ENCODE measurements at places on chromosomes 5 and 9.
A peak's percentile ranks its signal among the peaks of the same experiment; 100 is the strongest.

DNA sequence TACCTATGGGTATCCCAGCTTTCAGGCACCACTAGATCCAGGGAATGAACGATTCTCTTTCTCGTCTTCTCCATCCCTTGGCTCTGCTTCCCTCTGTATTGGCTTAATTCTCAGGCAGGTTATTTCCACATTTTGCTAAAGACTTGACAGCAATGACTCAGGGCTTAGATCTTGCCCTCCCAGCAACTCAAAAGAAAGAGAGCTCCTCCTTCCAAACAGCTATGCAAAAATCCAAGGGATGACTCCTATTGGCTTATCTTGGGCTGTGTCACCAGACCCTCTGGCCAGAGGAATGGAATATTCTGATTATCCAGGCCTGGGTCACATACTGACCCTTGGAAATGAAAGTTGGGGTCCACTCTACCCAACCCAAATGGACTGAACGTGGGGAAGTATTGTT lies 270.2 kb downstream of the NTRK2 start:
- DNase-seq = no peak

DNA sequence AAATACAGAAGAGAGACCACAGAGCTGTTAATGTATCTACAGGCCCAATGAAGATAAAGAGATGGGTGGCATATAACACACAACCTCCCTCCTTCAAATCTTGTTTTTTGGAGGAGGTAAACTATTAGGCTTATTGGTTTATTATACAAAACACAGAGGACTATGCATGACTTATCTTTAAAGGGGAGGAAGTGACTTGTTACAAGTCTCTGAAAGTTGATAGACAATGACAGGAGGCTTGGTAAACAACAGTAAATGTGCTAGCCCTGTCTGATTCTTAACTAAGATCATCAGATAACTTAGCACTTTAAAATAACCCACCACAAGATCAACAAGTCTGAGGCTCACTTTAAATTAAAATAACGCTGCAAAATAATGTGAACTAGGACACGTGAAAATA lies 219.0 kb downstream of the MLLT3 start:
- no peak for DNase-seq

DNA sequence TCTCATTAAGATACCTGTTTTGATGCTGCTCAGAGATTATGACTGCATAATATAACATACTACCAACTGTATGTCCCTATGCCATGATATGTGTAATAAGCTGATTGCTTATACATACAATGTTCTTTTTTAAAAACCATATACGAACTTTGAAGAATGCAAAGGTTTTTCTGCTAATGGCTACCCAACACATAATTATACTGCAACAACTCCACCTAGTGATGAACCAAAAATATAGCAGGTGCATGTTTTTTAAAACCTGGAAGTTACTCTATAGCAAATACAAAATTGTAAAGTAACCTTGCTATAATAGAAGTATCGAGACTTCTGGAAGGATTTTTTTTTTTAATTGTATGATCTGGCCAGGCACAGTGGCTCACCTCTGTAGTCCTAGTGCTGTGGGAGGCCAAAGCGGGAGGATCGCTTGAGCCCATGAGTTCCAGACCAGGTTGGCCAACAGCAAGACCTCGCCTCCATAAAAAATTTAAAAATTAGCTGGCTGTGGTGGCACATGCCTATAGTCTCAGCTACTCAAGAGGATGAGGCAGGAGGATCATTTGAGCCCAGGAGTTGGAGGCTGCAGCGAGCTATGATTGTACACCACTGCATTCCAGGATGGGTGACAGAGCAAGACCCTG lies 49.1 kb downstream of the HOMER1 start:
- peak; percentile 15 for DNase-seq

DNA sequence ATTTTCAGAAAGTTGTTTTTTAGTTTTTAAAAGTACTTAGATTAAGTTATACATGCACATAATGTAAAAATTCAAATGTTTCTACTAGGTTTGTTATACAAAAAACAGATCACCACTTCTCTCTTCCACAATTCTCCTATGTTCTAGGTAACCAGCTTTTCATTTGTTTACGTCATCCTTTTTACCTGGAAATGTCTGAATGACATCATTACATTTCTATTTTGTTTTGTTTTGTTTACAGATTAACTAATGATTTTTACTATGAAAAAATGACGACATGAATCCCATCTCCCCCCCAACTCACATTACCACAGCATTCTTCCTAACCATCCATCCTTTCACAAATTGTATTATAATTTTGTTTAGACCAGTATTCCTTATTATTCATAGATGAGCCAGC lies 1709.2 kb downstream of the EFNA5 start:
- DNase-seq = no peak

DNA sequence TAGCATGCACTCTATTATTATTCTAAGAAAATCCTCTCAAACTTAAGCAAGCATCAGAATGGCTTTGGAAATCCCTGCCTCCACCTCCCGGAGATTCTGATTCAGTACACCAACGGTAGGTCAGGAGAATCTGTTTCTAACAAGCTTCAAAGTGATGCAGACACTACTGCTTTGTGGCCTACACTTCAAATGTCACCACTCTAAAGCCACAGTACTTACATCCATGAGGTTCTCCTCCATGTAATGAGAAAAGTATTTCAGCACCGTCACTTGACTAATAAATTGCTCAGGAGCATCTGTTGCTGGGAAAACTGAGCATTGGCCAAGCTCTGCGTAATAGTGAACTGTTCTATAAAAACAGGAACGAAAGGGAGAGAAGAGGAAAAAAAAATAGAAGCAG lies 4.8 kb downstream of the PLK2 start:
- DNase-seq = peak; percentile 9

DNA sequence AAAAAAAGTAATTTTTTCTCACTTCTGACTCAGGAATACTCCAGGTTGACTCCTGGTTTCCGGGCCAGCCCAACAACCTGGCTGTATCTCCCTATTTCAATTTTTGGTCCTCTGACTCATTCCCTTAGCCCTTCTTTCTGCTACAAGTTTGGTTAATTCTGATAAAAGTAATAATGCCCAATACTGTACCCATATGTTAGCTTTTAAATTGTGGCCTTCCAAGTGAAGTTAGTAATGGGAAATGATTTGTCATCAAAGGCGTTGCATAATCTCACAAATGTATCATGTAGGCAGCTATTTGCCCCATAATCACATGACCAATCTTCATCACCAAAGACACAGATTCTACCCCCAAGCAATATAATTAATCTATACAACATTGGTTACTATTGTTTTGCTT lies 31.1 kb upstream of the BNC2 start:
- DNase-seq = no peak

DNA sequence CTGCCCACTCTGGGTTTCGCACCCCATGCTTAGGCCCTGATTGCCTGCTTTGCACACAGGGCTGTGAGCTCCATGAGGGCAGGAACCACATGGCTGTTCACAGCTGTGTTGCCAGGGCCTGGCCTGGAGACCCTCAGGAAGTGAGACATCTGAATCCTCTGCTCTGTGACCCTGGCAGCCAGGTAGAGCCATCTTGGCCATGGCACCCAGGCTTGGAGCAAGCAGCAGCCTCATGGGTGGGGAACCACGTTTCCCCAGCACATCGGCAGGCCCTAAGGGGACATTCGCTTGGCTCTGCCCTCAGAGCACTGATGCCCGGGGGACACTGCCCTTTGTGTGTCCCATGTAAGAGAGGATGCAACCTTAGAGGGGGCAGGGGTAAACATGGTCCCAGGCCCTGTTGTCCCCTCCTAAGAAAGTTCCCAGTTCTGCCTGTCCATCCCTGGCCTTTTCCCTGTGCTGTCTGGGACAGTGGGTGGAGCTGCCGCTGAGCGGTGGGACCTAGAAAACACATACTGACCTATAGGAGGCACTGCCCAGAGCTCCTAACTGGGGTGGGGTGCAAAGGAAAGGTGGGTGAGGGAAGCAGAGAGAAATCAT lies 144.1 kb upstream of the IER5L start:
- no peak for DNase-seq

DNA sequence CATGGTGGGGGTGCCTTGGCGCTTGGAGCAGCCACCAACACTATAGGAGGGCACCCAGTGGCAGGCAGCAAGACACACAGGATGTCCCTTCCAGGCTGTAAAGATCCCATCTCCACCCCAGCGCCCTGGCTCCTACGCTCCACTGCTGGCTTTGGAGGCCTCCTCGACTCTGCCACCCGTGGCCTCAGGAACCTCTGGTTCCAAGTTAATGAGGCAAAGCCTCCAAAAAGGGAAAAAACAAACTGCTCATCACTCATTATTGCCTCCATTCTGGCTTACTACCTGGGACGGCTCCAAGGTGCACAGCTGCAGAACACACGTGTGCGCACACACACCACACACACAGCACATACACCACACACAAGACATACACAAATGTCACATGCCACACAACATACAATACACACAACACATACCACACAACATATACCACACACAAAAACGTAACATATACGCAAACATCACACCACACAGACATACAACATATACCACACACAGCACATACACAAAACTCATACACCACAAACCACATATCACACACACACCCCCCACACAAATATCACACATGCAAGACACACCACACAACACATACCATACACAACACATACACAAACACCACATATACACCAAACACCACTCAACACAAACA lies 45.3 kb downstream of the ROR2 start:
- DNase-seq = no peak

- no peak for DNase-seq
These were observed 53.4 kb downstream of the MAN2A1 start for GRCh38 chr5:109743041-109743531.

DNA sequence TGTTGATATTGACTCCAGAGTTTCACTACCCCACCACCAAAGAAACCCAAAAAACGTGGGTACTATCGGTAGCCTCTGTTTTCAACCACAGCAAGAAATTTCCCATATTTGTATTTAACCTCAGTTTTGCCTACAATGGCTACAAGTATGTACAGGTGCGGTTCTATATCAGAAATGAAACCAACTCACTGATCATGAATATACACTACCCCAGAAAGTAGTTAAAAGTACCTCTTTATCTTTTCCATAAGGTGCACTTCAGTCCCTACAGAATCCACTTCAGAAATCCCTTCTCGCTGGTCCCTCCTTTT lies 140.6 kb upstream of the SLC12A2 start:
- DNase-seq = no peak

- no peak for DNase-seq
These were observed 159.9 kb downstream of the GOLPH3 start for GRCh38 chr5:32014096-32014745.

- DNase-seq = no peak
These were observed 794 bp upstream of the LRRC14B start for GRCh38 chr5:190366-191035.

DNA sequence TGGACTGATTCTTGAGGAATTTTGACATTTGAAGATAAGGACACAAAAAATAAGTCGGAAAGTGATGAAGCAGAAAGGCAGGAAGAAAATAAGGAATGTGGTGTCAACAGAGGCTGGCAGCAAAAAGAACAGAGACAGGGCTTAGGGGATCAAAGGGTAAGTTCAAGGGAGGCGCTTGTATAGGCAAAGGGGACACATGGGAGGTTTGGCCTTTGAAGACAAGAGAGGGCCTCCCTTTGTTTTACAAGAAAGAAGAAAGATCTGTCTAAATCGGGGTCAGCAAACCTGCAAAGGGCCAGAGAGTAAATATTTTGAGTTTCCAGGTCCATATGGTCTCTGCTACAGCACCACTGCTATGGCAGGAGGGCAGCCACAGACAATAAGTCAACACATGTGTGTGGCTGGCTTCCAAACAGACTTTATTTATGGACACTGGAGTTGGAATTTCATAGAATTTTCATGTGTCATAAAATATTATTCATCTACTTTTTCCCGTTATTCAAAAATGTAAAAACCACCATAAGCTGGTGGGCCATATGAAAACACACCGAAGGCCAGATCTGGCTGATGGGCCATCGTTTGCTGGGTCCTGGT lies 112.0 kb upstream of the FBXL7 start:
- DNase-seq = no peak

All from RCC 7860 (cell line).